ENCODE measurements at places on chromosomes 7 and 10. TPM values are rescaled to one million over a fixed set of nuclear protein-coding genes. Genes with fewer than 3 reads are reported as not detected.

The SKAP2 gene
- 17.5 TPM for total RNA-seq

The SPDYE5 gene
- total RNA-seq = not detected

The ZNF853 gene
- total RNA-seq = 28.8 TPM

The GFRA1 gene
- 42.7 TPM for total RNA-seq

The NACAD gene
- 7.6 TPM for total RNA-seq

The RAMP3 gene
- 6.2 TPM for total RNA-seq

The TSPAN12 gene
- total RNA-seq = 16.8 TPM

The OSBPL3 gene
- total RNA-seq = 4.8 TPM

The CPA4 gene
- total RNA-seq = 1.4 TPM

The CD36 gene
- total RNA-seq = 55.6 TPM

The ADRA2A gene
- total RNA-seq = 6.0 TPM

The CYP3A7 gene
- not detected for total RNA-seq

The ITGB8 gene
- 107 TPM for total RNA-seq

The ASZ1 gene
- total RNA-seq = not detected

The SPAG6 gene
- 11.1 TPM for total RNA-seq

The ANKRD1 gene
- total RNA-seq = not detected

The DKK1 gene
- total RNA-seq = 5.3 TPM

The SEMA3A gene
- 16.4 TPM for total RNA-seq

The SUMF2 gene
- 103 TPM for total RNA-seq

The NME8 gene
- total RNA-seq = not detected

The DNAH11 gene
- 8.3 TPM for total RNA-seq
